ENCODE measurements at places on chromosomes 11 and 22. TPM values are rescaled to one million over a fixed set of nuclear protein-coding genes. Genes with fewer than 3 reads are reported as not detected.
A peak's percentile ranks its signal among the peaks of the same experiment; 100 is the strongest.

DNA sequence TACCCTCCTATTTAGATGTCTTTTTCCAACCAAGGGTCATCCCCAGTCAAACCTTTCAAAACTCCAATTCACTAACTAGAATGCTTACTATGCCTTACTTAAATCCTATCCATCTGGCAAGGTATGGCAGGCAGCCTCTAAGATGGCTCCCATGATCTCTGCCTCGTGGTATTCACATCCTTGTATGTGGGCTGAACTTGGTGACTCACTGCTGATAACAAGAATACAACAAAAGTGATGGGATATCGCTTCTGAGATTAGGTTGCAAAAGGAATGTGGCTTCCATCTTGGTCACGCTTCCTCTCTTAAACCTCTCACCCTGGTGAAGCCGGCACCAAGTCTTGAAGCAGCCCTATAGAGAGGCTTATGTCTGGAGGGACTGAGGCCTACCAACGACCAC, 29.6 kb upstream of the UPB1 start:
- DNase-seq = no peak

DNA sequence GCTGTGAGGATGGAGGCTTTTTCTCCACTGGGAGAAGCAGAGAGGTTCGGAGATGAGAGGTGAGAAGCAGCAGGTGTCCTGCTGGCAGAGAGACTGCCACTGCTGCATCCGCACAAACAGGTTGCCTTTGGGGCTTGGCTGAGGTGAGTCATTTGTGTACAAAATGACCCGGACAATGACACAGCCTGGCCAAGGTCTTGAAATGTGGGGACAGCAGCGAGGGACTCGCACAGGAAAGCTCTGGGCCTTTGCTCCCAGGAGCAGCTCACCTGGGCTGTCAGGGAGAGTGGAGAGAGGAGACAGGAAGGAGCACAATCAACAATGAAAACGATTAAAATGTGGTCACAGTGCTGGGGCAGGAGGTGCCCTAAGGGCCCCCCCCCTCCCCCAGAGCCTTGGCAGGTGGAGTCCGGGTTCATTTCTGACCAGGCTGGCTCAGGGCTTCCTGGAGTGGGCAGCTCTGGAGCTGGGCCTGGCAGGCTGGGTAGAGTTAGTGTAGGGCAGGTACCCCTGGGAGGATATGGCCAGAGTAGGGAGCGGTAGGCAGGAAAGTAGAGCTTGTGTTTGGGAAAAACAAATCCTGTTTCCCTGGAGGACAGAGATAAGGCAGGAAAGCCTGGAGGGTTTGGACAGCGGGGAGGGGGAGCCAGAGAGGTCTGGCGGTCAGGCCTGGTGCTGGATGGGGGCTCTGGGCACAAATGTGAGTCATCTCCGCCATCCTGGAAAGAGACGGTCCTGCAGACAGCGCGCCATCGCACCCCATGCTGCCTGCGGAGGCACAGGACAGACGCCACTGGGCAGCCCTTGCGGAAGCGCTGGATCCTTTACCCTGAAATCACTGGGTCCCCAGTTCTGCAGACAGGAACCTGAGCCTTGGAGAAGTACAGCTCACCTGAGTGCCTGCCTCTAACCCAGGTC, 37.8 kb upstream of the CELSR1 start:
- peak; percentile 53 for DNase-seq

DNA sequence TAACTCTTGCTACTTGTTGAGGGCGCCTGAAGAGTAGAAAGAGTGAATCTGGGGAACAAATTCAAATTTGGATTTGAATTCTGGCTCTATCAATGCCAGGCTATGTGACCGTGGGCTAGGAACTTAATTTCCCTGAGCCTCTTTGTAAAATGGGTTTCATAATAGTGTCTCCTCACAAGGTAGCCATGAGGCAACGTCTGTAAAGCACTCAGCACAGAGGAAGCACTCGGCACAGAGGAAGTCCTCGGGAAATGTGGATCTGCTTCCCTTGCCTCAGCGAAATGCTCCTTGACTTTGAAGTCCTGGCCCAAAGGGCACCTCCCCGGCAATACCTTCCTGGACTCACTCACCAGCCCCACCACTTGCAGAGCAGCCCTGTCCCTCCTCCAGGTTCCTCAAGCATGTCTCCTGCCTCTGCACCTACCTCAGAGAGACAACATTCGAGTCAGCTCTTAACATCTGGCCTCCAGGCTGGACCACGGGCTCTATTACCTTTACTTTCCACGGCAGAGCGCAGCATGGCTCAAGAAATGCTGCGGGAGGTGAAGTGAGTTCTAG, 17.7 kb downstream of the CD6 start:
- DNase-seq = no peak

GRCh38 chr11:59560290-59560701, 49.0 kb downstream of the OR4D9 start:
- DNase-seq = no peak

Gene FAM227A
- total RNA-seq = 0.25 TPM

DNA sequence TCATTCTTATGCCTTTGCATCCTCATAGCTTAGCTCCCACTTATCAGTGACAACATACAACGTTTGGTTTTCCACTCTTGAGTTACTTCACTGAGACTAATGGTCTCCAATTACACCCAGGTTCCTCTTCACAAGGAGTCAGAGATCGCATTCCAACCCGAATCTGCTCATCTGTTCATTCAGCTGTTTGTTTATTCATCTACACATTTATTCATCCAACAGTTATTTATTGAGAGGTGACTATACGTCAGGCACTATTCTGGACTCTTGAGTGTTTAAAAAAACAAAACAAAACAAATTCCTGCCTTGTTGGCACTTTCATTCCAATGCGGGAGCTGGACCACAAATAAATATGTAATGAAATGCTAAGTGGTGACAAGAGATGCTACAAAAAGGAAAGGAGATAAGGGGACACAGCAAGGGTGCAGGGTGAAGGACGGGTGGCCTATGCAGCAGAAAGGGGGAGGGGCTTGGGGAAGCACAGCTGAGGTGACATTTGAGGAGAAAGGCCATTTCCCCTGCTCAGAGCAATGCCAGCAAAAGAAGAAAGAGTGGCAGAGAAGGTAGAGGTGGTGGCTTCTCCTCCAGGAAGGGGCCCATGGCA, 393.8 kb upstream of the SYN3 start:
- DNase-seq = no peak

- DNase-seq = no peak
Measured at GRCh38 chr22:41913040-41913719, 1.7 kb downstream of the SHISA8 start.

Gene B3GAT1
- 0.05 TPM for total RNA-seq

DNA sequence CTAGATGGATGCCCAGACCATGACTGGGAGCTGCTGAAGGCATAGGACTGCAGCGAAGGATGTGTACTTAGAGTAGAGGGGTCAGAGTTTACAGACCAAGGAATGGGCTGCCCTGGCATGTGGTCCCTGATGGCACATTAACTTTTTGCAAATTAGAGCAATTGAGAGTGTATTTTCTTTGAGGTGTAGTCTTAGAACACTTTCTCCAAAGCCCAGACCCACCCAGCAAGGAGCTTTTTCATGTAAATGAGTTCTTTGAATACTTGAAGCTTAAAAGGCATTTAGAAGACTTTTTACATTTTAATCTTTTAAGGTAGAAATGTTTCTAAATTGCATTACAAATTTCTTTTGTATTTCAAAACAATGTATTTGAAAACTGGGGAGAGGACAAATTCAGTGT, 8.9 kb downstream of the OR4X1 start:
- no peak for DNase-seq

- no peak for DNase-seq
Measured at GRCh38 chr11:65529475-65530156, 4.7 kb downstream of the SCYL1 start.

- DNase-seq = no peak
Measured at GRCh38 chr11:7591987-7592386, 78.2 kb downstream of the PPFIBP2 start.

Gene NUP98
- 57.6 TPM for total RNA-seq

Gene GRK3
- total RNA-seq = 3.1 TPM

DNA sequence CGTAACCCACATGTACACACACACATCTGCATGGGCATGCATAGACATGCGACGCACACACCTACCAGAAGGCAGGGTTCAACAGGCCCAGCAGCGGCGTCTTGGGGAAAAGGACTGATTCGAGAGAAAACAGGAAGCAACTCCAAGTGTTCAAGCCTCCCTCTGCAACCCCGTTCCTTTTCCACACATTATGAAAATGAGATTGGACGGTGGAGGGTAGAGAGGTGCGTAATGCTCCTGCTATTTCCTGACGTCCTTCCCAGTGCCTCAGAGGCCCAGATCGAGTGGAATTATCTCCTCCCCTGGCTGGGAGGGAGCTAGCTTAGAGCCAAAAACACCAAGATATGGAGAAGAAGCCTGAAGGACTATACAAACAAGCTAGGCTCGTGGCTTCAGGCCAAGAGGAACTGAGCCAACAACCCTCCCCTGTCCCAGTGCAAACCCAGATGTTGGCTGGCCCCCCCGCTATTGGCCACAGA, 289.2 kb downstream of the MN1 start:
- DNase-seq = peak; percentile 90

DNA sequence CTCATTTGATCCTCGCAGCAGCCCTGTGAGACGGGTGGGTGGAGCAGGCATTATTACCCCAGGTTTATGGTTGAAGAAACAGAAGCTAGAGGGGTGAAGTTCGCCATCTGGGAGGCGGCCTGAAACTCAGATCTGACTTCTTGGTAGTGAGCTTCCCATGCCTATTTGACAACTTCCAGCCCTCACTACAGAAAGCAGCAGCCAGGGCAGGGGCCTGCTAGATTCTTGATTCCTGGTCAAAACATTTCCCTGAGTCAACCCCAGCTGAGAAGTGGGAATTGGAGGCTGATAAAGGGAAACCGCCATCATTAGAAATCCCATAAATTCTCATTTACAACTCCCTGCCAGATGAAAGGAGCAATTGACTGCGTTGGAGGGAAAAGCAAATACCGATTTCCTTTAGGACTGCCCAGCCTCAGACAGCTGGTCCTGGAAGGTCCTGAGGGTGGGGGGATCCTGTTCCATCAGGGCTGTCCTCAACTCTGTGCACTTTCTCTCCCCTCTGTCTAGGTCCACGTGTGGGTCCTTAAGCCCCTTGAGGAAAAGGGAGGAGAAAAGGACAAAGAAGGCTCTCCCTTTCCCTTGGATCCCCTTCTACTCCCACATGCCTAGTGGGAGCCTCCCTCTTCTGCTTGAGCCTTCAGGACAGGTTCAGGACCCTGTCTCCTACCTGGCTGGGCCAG, 10.2 kb upstream of the NECTIN1 start:
- no peak for DNase-seq

DNA sequence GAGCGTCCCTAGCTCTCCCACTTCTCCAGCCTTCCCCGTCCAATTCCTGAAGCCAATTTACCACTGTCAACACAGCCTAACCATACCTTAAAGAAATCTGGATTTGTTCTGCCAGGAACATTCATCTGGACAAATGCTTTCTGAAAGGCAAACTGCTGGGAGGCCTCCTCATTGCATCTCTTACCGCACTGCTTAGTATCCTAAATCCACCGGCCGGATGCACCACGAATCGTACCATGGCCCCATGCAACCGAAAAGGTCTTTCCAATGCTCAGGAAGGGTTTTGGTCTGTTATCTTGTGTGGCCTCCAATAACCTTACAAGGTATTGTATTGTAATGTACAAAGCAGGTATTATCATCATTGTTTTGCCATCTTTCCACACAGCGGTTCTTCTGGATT, 57.6 kb downstream of the MYH9 start:
- DNase-seq = no peak

DNA sequence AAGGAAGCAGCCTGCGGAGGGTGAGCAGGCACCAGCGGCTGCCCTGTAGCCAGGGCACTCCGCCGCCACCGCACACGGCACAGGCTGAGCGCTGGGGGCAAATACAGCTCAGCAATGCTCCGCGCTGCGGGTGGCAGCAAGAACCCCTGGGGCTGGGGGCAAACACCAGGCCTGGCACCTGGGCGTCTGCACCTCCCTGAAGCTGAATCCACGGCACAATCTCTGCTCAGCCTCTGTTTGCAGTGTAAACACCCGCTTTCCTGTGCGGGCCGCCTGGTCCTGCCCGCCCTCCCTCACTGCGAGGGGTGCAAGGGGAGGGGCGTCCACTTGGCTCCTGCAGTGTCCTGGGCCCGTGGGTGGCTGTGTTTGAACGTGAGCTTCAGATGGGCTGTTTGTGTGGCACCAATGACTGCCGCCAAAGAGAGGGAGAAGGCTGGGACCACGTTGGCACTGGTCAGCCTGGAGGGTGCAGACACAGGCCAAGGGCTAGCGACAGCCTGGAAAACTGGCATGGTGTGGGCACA, 14.8 kb upstream of the MPPED1 start:
- DNase-seq = no peak

Gene MMP8
- not detected for total RNA-seq

DNA sequence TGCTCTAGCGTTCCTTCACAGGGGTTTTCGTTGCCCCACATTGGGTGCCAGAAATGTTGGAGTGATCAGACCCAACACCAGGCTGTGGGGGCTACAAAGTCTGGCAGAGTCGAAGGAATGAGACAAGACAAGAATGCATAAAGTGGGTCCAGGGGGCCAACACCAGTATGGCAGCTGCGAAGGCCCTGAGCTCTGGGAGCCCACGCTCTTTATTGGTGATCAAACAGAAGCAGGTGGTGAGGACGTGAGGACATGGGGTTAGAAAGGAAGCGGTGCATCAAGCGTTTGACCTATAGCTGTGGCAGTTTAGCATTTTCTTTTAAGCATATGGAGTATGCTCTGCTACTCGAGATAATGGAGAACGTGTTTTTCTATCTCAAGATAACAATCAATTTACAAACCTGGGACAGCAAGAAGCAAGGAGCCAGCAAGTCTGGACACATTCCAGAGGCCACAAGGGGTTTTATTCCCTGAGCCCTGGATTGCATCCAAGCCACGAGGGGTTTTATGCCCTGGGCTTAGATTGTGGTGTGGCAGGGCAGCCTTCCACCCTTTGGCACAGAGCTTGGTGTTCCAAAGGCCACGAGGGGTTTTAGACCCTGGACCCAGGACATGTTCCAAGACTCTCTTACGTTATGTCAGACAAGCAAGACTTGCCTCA, 3.9 kb upstream of the DNAJB13 start:
- no peak for DNase-seq

DNA sequence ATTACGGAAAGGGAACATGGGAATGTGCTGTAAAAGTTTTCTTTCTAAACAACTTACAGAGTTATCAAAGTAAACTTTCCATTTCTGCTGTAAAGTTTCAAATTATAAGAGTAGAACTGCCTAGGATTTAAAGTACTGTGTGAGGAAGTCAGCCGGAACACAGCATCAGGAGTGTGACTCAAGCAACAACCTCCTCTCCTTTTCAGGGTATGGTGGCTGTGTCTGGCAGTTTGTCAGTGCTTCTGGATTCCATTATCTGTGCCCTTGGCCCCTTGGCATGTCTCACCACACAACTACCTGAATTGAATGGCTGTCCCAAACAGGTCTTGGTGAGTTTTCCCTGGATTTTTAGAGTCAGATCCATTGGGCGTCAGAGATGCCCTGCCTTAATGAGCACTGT, 6.9 kb upstream of the TOM1 start:
- no peak for DNase-seq

Measured in heart right ventricle (tissue), 16 donors.